ENCODE measurements at places on chromosomes 2 and 18. TPM values are rescaled to one million over a fixed set of nuclear protein-coding genes. Genes with fewer than 3 reads are reported as not detected.

Gene SKOR2
- not detected for total RNA-seq

Gene TMEM178A
- not detected for total RNA-seq

Gene KLHL30
- not detected for total RNA-seq

Gene COLEC11
- 0.29 TPM for total RNA-seq

Gene ASAP2
- 0.38 TPM for total RNA-seq

Gene EFR3B
- total RNA-seq, result 0.20 TPM

Gene CREB1
- 96.2 TPM for total RNA-seq

Gene L3MBTL4
- 0.18 TPM for total RNA-seq

Gene COA5
- 29.2 TPM for total RNA-seq

Gene SCN7A
- not detected for total RNA-seq

Gene SERPINB12
- not detected for total RNA-seq

Gene KIAA2012
- not detected for total RNA-seq

Gene TET3
- 19.9 TPM for total RNA-seq

Gene C2orf66
- not detected for total RNA-seq

Gene COL6A3
- 9.5 TPM for total RNA-seq

Gene CACNB4
- total RNA-seq, result 0.20 TPM
